ENCODE measurements at places on chromosomes 13 and 19.
A peak's percentile ranks its signal among the peaks of the same experiment; 100 is the strongest.

DNA sequence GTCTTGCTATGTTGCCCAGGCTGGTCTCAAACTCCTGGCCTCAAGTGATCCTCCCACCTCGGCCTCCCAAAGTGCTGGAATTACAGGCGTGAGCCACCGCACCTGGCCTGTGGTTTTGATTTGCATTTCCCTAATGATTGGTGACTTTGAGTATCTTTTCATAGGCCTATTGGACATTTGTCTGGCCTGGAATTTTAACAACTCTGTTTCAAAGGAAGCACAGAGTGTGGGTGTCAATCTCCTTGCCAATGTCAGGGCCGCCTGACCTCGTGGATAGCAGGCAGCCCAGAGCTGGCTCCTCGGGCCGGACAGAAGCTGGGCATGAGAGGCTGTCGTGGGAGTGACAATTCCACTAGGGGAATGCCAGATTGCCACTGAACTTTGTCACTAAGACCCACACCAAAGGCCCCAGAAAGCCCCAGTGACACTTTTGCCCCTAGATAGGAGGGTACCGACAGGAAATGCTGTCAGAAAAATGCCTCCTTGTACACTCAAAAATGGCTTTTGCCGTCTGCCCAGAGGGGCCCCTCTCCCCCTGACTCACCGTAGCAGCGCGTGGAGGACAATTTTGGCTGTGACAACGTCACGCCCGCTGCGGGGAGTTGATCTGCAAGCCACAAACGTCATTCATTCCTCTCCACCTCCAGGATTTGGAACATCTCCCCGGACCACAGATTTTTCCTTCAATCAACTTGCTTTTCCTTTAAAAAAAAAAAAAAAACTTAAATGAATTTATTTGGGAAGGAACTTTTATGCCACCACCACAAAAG lies 11.7 kb upstream of the ADGRE5 start:
- peak; percentile 78 for DNase-seq

DNA sequence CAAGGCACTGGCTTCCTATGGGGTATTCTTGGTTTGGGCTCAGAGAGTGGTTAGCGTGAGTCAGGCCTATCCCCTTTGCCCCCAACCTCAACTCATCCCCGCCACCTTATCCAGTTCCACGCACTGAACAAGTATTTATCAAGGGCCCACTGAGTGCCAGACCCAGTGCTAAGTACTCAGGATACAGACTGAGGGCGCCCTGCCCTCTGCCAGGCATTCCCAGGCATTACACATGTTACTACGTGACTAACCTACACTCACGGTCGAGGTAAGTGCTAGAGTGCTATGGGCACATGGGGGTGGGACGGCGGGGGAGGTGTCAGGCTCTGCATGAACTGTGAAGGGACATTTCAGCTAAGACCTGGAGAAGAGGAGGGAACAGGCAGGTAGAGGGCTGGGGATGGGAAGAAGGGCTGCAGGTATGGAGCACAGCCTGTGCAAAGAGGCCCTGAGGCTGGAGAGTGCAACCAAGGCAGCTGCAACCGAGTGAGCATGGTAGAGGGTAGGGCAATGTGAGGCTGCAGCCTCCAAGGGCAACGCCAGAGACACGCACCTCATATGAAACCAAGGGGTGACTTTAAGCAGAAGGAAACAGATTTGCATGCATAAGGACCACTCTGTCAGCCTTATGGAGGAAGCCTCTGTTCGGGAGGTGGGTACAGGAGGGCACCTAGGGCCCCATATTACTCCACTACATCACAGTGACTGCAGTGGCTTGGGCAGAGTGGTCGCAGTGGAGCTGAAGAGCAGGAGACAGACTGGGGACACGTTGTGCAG lies 22.5 kb downstream of the DHRS12 start:
- DNase-seq: no peak

- no peak for DNase-seq
These were observed 6.9 kb upstream of the ICAM4 start for GRCh38 chr19:10279737-10280442.

- DNase-seq: no peak
These were observed 12.6 kb upstream of the ZNF681 start for GRCh38 chr19:23771316-23771715.

- no peak for DNase-seq
These were observed 21.1 kb downstream of the SYDE1 start for GRCh38 chr19:15128162-15128770.

DNA sequence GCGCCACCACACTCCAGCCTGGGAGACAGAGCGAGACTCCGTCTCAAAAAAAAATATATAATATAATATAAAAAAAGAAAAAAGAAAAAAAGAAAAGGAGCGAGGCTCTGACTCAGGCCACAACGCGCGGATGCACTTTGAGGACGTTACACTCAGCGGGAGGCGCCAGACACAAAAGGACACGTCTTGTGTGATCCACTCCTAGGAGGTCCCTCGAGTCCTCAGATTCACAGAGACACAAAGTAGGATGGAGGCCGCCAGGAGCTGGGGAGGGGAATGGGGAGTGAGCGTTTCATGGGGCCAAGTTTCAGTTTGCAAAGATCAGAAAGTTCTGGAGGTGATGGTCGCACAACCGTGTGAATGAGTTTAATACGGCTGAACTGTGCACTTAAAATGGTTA lies 8.5 kb upstream of the ABHD17A start:
- no peak for DNase-seq

DNA sequence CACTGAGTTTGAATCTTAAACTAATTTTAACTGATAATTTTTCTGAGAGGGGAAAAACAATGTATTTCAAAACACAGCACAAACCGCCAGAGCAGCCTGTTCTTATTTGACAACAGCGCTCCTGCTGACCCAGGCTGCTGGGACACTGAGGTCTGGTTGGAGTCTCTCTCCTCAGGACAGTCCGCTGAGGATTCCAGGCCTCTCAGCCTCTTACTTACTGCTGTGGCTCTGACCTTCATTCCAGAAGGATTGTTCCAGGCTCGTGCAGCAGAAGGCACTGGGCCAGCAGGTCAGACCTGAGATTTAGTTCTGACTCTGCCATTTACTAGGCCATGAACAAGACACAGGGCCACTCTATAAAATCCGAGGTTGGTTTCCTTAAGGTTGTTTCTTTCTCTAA lies 393.6 kb downstream of the TDRD3 start:
- DNase-seq: no peak

Measured in stimulated activated CD8-positive, alpha-beta memory T cell treated with anti-CD3 and anti-CD28 coated beads, Interleukin-7, amount 100 ng/mL, for 24 hours (primary cell).